ENCODE measurements at places on chromosomes 12 and 14.
A peak's percentile ranks its signal among the peaks of the same experiment; 100 is the strongest.

DNA sequence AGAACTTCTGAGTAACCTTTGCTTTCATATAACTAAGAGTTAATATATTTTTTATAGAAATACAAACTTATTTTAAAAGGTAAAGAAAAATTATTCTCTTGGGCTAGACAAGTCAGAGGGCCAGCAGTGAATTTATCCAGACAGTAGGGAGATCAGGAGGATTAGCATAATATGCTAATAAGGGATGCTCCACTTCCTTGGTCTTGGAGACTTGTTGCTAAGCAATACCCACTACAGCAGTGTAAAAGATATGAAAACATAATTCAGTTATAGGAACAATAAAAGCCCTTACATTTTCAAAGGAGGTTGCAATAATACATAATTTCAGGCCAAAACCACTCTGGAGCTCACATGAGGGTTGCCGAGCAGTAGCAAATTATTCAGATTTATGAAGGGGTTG, 615.6 kb downstream of the KCNH5 start:
- H3K4me3 ChIP-seq, result no peak overlapping the region
- no peaks in the 10 kb centered on the region for H3K27me3 ChIP-seq
- H3K4me1 ChIP-seq, result no peaks in the 10 kb centered on the region
- H3K36me3 ChIP-seq, result no peaks in the 10 kb centered on the region

DNA sequence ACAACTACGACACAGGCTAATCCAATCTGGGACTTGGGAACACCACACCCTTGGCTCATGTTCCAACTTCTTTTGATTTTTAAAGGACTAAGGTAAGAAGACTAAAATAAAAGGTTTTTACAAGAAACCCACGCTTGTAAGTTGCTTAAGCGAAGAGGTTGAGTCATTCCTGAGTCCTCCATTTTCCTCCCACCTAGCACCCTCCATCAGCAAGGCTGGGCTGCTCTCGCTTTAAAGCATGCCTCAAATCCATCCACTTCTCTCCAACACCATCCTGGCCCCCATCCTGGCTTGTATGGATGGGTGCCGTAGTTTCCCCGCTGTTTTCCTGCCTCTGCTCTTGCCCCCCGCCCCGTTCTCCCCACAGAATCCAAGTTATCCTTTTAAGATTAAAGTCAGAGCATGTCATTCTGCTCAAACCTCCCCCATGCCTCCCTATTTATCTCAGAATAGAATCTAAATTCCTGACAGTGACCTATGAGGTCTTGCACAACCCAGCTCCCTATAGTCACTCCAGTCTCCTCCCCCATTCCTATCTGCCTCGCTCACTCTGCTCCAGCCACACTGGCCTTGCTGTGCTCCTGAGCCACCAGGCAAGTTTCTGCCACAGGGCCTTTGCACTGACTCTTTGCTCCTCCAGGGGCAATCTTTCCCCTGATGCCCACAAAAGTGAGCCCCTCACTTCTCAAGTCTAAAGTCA, 34.5 kb downstream of the SCARB1 start:
- H3K4me1 ChIP-seq, result no peaks in the 10 kb centered on the region
- H3K27me3 ChIP-seq, result no peaks in the 10 kb centered on the region
- H3K36me3 ChIP-seq, result no peaks in the 10 kb centered on the region
- no peak overlapping the region for H3K4me3 ChIP-seq

- DNase-seq, result no peak
- no peaks in the 10 kb centered on the region for H3K36me3 ChIP-seq
- H3K27ac ChIP-seq, result no peak overlapping the region
Measured at GRCh38 chr14:65132855-65133254, 30.5 kb upstream of the MAX start.

GRCh38 chr12:40953076-40953475, 235.0 kb upstream of the PDZRN4 start:
- DNase-seq, result no peak
- no peaks in the 10 kb centered on the region for H3K4me1 ChIP-seq
- H3K4me3 ChIP-seq, result no peak overlapping the region
- no peaks in the 10 kb centered on the region for H3K27me3 ChIP-seq
- no peaks in the 10 kb centered on the region for H3K36me3 ChIP-seq

DNA sequence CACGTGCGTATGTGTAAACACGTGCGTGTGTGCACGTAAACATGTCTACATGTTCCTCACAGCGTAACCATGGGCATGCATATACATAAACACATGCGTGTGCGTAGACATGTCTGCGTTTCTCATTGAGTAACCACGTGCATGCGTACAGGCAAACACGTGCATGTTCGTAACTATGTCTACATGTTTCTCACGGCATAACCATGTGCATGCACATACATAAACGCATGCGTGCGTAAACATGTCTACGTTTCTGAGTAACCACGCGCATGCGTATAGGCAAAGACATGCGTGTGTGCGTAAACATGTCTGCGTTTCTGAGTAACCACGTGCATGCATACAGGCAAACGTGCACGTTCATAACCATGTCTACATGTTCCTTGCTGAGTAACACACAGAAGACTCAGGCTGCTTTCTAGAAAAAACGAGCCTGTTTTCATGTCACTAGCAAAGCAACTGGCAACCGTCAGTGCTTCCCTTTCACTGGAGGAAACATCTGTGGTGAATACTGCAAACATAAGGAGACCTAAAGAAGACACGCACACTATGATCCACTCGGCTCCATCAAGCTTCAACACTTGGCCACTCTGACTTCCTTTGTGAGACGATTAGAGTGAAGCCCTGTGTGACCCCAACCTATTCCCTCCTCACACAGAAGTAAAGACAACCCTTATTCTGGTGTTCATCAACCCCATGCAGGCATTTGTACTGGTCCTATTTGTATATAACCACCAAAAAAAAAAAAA, 28.8 kb downstream of the POLE start:
- H3K27ac ChIP-seq, result no peak overlapping the region
- no peaks in the 10 kb centered on the region for H3K27me3 ChIP-seq
- peaks cover 75% of the 10 kb centered on the region for H3K36me3 ChIP-seq
- DNase-seq, result no peak
- no peak overlapping the region for H3K4me3 ChIP-seq

GRCh38 chr14:100693877-100694578, 32.7 kb upstream of the DLK1 start:
- H3K4me1 ChIP-seq, result no peaks in the 10 kb centered on the region
- no peaks in the 10 kb centered on the region for H3K27me3 ChIP-seq
- no peak for DNase-seq
- no peak overlapping the region for H3K4me3 ChIP-seq
- H3K27ac ChIP-seq, result no peak overlapping the region

- H3K36me3 ChIP-seq, result no peaks in the 10 kb centered on the region
- H3K4me1 ChIP-seq, result no peaks in the 10 kb centered on the region
- no peak overlapping the region for H3K27ac ChIP-seq
- DNase-seq, result no peak
- H3K27me3 ChIP-seq, result no peaks in the 10 kb centered on the region
- no peak overlapping the region for H3K4me3 ChIP-seq
Measured at GRCh38 chr14:43900173-43900655, 606.9 kb downstream of the FSCB start.

DNA sequence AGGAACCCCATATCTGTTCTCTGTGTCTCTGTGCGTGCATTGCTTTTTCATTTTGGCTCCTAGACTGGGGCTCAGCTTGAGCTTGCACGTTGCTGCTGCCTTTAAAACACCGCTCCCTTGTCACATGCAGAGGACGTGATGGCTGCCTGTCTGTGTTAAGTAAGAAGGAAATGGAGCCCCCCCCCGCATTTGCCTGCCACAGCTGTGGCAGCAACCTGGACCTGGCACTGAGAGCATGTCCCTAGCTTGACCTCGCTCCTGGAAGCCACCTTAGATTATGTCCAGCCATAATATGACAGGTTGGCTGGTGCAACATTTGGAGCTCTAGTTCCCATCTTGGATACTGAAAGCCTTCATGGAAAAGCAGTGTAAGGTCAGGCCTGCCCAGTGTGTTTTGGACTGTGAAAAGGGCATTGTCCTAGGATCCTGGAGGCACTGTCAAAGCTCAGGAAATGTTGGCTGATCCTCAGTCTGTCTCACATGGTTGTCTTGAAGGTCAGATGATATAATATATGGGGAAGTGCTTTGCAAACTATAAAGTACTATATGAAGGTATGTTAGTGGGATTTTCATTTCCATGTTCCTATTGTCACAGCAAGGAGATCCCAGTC, 73.8 kb downstream of the PRKCH start:
- H3K36me3 ChIP-seq, result peaks cover 37% of the 10 kb centered on the region
- H3K27me3 ChIP-seq, result no peaks in the 10 kb centered on the region
- no peak overlapping the region for H3K4me3 ChIP-seq
- H3K4me1 ChIP-seq, result peaks cover 77% of the 10 kb centered on the region
- no peak for DNase-seq

DNA sequence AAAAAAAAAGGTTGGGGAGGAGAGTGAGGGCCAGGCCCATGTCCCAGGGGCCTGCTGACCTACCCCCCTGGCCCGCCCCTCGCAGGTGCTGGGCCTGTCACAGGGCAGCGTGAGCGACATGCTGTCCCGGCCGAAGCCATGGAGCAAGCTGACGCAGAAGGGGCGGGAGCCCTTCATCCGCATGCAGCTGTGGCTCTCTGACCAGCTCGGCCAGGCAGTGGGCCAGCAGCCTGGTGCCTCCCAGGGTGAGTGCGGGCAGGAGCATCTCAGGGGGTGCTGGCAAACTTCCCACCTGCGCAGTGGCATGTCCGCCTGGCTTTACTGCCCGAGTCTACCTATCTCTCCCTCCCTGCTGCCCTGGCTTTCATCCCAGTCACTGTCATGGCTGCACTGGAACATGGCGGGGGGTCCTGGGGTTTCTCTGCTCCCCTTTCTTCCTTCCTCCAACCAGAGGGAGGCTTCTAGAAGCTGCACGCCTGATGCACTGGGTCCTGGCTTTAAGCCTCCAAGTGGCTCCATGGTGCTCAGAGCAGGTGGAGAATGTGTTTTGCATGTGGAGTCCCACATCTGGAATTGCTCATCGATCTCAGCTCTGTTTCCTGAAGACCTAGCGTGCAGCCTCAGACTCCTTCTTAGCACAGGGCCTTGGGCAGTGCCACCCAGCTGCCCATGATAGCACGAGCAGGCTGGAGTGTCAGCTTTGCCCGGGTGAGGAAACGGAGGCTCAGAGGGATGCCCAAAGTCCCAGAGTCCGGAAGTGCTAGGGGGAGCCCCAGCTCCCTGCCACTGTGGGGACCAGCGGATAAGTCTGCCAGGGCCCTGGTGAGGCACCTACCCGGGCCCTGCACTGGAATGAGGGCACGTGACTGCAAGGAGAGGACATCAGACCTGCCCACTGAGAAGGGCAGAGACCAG, 46.3 kb downstream of the PHETA1 start:
- H3K27ac ChIP-seq, result no peak overlapping the region
- no peaks in the 10 kb centered on the region for H3K27me3 ChIP-seq
- H3K4me3 ChIP-seq, result no peak overlapping the region
- DNase-seq, result no peak

DNA sequence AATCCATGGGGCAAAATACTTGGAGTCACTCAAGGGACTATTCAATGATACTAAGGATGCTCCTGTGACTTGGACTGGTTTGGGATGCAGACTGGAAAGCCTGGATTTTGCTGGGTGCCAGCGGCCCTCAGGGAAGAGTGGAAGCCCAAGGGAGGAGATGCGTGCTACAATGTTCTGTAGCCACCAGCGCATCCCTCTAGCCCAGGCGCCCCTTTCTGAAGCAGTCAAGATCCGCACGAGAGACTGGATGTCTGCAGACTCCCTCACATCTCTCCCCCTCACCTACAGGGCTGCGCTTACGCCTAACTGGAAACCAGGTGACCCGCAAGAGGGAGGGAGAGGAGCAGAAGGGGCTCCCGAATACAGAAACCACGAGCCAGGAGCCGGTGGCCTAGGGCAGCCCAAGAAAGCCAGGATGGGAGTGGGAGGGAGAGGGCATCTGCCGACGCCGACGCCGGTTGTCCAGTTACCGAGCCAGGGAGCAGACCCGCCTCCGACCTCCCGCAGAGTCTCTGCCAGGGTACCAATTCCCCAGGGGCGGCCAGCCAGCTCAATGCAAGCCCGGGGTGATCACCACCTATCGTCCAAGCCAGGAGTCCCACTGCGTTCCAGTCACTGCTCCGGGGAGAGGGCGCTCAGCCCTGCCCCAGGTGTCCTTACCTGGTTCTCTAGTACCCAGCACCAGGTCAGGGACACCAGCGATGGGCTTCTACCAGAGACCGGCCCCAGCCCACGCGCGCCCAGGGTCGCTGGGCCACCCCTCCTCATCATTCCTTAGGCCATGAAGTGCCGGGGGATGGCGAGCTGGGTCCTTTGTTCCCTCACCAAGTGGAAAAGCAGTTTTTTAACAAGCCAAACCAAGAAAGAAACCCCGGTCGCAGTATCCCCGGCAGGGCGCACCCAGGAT, 1.2 kb downstream of the NTN4 start:
- H3K27ac ChIP-seq, result no peak overlapping the region
- H3K4me1 ChIP-seq, result peaks cover 2% of the 10 kb centered on the region
- DNase-seq, result no peak
- H3K4me3 ChIP-seq, result peak overlapping the region; percentile 80
- H3K36me3 ChIP-seq, result no peaks in the 10 kb centered on the region

DNA sequence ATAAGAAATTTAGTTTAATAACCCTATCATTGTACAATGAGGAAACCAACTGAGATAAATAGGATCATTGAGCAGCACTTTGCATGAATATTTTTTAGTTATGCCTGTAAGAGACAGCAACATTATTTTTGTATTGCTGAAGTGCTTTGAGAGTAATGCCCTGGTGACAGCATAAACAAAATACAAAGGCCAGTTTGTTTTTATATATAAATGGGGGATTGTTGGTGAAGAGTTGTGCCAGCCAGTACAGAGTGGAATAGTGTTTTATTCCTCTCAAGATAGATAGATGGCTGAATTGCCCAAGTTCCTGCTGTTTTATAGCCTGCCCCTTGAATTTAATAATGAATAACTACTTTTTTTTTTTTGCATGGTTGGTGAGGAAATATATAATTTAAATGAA, 101.8 kb downstream of the CNTN1 start:
- H3K27ac ChIP-seq, result no peak overlapping the region
- no peaks in the 10 kb centered on the region for H3K27me3 ChIP-seq
- H3K4me1 ChIP-seq, result no peaks in the 10 kb centered on the region
- H3K4me3 ChIP-seq, result no peak overlapping the region
- DNase-seq, result no peak

GRCh38 chr12:124328116-124328515, 33.2 kb downstream of the RFLNA start:
- peaks cover 73% of the 10 kb centered on the region for H3K36me3 ChIP-seq
- DNase-seq, result no peak
- no peak overlapping the region for H3K4me3 ChIP-seq
- no peak overlapping the region for H3K27ac ChIP-seq
- H3K27me3 ChIP-seq, result no peaks in the 10 kb centered on the region

- DNase-seq, result no peak
- no peaks in the 10 kb centered on the region for H3K36me3 ChIP-seq
- no peaks in the 10 kb centered on the region for H3K27me3 ChIP-seq
- no peak overlapping the region for H3K27ac ChIP-seq
Measured at GRCh38 chr14:56243110-56243509, 124.9 kb downstream of the PELI2 start.

- no peaks in the 10 kb centered on the region for H3K27me3 ChIP-seq
- no peak overlapping the region for H3K4me3 ChIP-seq
- H3K27ac ChIP-seq, result no peak overlapping the region
- H3K4me1 ChIP-seq, result peaks cover 17% of the 10 kb centered on the region
- DNase-seq, result no peak
Measured at GRCh38 chr12:93376436-93377251, 1.1 kb upstream of the NUDT4 start.

Data from T-cell (primary cell).